ENCODE measurements at places on chromosomes 13 and 19.

- DNase-seq = no peak
Observed at GRCh38 chr13:31168166-31168565, 6.5 kb upstream of the HSPH1 start.

DNA sequence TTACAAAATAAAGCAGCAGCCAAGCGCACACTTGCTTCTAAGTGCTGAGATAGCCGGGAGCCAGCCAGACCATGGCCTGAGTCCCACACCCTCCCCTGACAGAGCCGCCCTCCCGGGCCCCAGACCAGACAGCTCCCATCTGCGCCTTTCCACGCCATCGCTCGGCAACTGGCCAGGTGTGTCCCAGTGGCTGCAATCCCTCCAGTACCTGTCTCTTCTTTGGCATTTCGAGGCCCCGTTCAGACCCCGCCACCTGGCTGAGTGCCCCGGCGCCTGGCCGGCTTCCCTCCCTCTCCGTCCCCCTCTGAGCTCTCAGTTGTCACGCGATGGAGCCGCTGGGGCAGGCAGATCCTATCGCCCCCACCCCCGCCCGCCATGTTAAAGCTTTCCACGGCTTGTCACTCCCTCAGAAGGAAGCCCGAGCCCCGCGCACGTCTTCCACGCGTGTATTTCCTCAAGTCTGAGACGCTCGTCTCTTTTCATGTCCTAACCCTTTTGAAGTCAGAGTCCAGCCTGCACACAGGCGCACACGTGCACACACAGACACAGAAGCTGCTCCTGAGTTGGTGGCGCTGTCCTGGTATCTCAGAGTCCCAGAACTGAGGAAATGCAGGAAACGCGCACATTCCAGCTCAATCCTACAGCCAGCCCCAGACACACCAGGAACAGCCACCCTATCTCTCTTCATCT lies 7.9 kb downstream of the MLLT1 start:
- no peak for DNase-seq

- no peak for DNase-seq
Observed at GRCh38 chr19:58007285-58007684, 4.7 kb upstream of the ZNF606 start.

DNA sequence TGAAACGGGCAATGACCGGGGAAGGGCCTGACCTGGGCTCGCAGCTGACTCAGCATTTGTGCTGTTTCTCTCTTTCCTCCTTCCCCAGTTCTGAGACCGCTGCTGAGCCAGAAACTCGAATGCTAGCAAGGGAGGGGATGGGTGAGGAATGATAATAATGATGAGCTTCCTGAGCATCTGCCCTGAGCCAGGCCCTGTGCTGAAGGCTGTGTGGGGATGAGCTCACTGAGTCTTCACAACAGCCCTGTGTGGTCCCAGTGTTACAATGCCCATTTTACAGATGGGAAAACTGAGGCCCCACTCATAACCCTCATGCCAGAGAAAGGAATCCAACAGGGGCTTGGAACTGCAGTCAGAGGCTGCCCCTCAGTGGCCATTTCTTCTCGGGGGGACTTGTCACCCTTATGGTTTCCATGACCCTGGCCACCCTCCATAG lies 8.1 kb downstream of the SULT2B1 start:
- no peak for DNase-seq

DNA sequence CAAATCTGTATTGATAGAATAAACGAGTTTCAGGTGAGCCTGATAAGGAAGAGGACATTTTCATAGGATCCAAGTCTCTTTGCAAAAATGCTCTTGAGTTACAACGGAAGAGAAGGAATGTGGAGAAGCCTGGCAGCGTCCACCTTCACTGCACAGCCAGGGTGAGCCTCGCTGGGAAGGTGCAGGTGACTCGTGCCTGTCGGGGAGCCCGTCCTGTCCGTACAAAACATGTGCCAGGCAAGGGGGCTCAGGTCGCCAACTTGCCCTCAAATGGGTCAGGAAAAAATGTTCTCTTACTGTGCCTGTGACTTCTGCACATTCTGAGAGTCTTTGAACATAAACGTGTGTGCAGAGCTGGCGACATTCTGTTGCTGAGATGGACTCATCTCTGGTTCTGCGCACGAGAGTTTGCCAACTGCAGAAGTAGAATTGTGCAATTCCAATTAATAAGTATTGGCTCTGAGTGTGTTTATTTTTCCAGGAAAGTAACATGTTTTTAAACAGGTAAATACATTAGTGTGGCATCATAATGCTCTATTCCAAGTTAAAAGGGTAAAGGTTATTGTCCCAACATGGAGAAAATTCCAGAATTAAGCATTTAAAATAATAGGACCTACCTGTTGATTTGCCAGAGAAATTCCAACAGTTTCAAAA lies 28.6 kb downstream of the NAXD start:
- DNase-seq = no peak

- no peak for DNase-seq
Observed at GRCh38 chr13:107866032-107866940, 349.1 kb downstream of the LIG4 start.

DNA sequence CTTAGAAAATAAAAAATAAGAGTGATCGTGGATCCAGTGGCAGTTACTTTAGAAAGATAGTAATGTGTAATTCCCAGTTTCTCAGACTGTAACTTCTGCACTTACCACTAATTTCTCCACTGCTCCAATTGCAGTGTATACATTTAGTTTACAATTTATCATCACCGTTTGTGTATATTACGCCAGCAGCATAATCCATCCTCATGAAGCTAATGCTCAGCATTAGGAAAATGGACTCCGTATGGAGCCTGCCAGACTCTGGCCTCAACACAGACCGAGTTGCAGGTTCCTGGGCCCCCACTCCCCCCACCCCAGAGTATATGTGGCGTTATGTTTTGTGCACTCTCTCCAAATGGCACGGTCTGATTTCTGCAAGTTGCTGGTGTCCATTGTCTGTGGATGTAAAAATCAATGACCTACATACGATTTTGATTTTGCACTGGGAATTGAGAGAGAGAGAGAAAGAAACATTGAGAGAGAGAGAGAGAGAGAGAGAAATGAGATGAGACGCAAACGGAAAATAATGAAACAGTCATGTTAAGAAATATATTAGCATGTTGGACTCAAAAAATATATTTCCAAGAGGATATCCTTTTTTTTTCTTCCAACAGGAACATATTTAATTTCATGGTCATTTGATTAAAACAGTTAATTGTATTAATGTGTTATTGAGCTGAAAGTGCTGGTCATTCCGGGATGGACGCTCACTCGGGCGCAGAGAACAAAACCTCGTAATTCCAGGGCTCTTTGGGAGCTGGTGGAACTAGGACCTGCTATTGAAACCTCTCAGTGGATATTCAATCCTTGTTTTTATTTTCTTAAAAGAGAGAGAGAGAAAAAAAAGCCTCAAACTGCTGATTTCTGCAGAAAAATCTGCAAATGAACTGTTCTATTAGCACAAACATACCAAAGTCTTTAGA lies 278.8 kb downstream of the TSHZ3 start:
- DNase-seq = no peak

- DNase-seq = peak; percentile 13
Observed at GRCh38 chr19:54937926-54938325, 9.4 kb downstream of the NLRP7 start.

- DNase-seq = no peak
Observed at GRCh38 chr19:47633517-47633916, 24.6 kb downstream of the BICRA start.

DNA sequence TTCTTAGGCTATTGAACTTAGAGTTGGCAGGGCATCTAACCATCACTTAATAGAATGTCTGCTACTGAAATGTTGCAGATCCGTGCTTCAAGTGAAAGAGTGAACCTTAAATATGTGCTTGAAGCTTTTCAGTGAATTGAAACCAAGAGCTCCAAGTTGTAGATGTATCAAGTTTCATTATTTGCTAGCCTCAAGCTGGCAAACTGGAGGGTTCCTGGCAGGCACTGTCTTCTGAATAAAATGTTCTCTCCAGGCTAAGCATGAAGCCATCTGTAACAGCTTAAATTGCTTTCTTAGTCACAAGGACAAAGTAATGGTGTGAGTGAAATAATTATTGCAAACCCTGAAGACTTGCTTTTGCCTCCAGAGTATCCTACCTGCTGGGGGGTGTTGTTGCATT lies 415.0 kb upstream of the SPRY2 start:
- DNase-seq = no peak

DNA sequence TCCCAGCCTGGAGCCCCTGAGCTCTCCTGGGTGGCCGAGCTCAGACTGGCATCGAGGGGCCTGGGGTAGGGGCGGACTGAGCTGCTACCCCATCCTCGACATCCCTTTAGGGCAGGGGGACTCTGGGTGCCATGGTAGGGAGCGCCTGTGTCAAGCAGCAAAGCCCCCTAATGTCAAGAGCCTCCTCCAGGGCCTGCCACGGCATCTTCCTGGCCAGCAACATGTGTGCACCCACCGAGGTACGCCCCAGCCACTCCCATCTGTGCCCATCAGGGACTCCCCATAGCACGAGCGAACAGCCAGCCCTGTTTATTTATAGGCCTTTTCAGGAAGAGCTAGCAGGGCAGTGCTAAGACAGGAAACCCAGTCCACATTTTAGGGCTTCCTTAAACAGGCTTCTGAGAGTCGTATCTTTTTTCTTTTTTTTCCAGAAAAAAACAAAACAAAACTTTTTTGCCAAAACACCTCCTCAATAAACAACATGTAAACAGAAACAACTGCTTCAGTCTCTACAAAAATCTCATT lies 14.3 kb downstream of the LRP3 start:
- DNase-seq = no peak

- peak; percentile 34 for DNase-seq
Observed at GRCh38 chr13:80341101-80341755, at the start of gene SPRY2. Gene SPRY2 (minus strand): TSS chr13:80341126. CDS start chr13:80337705, 3,421 bp downstream.

All from CD14-positive monocyte (primary cell).